ENCODE measurements at places on chromosomes 1 and 21.

DNA sequence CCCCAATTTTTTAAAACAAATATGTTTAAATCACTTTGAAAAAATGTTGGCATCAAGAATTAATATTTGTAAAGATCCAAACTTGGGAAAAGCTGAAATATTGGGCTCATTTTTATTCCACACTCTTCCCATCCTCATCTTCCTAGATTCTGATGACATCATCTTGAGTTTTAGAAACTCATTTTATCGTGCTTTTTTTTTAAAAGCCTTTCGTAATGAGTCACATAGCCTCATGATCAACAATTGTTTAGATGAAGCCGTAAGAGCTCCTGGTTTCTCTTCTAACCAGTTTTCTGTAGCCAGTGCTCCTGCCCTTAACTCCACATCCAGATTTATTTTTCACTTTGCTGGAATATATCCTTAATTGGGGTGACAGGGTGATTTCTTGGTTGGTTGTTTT is 78.6 kb downstream of the POFUT2 start:
- DNase-seq, result no peak

GRCh38 chr21:45994759-45995685 is 13.5 kb downstream of the COL6A1 start:
- no peak for DNase-seq

- DNase-seq, result no peak
Observed at GRCh38 chr21:39003982-39004633, 179.1 kb downstream of the PSMG1 start.

DNA sequence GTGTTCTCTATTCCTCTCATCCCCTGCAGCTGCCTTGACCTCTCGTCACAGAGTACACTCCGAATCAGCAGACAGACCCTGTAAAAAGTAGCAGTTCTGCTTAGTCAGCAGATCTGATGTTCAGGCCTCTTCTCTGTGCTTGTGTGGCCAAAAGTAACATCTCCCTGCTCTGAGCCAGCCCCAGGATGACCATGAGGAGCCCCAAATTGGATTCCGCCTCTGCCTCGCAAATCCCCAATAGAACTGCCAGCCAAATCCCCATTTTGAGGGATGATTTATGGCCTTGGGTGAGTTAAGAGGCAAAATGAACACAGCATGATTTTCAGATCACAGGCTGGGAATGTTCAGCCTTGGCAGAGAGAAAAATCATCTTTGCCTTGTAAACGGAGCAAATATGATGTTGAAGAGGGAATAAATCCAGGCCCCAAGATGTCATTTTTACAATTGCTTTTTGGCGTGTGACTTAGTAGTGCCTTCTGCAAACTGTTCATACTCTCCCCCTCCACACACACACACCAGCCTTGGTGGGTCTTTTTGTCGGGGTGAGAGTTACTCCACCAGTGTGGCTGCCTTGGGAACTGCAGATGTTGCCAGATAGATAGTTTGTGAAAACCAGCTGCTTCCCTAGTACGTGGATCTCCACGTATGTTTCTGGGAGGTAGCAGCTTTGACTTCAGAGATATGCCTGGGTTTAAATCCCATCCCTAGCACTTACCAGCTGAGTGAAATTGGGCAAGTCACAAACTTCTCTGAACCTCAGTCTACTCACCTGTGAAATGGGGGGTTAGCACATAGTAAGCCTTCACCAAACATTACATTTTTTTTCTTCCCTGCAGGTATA is 77.8 kb downstream of the MAN1C1 start:
- DNase-seq, result no peak

GRCh38 chr21:33386222-33386784 is 16.9 kb upstream of the IFNGR2 start:
- no peak for DNase-seq

GRCh38 chr1:112938210-112938609 is 17.8 kb downstream of the SLC16A1 start:
- DNase-seq, result no peak

DNA sequence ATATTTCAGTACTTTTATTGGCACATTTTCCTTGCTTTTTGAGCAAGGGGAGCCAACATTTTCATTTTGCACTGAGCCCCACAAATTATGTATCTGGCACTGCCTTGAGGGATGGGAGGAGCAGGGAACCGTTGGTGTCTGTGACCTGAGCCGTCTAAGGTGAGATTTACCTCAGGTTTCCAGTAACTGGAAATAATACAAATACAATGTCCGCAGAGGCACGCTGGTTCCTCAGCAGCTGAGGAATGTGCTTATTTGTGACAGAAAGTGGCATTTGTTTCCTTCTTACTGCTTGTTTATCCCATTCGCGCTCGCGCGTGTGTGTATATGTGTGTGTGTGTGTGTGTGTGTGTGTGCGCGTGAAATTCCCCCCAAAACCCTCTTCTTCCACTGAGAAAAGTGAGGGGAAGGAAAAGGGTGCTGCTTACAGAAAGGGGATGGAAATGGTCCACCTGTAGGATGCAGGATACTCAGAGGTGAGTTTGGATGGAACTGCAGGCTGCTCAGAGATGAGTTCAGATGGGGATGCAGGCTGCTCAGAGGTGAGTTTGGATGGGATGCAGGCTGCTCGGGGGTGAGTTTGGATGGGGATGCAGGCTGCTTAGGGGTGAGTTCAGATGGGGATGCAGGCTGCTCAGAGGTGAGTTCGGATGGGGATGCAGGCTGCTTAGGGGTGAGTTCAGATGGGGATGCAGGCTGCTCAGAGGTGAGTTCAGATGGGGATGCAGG is 30.2 kb upstream of the SLAMF1 start:
- no peak for DNase-seq

DNA sequence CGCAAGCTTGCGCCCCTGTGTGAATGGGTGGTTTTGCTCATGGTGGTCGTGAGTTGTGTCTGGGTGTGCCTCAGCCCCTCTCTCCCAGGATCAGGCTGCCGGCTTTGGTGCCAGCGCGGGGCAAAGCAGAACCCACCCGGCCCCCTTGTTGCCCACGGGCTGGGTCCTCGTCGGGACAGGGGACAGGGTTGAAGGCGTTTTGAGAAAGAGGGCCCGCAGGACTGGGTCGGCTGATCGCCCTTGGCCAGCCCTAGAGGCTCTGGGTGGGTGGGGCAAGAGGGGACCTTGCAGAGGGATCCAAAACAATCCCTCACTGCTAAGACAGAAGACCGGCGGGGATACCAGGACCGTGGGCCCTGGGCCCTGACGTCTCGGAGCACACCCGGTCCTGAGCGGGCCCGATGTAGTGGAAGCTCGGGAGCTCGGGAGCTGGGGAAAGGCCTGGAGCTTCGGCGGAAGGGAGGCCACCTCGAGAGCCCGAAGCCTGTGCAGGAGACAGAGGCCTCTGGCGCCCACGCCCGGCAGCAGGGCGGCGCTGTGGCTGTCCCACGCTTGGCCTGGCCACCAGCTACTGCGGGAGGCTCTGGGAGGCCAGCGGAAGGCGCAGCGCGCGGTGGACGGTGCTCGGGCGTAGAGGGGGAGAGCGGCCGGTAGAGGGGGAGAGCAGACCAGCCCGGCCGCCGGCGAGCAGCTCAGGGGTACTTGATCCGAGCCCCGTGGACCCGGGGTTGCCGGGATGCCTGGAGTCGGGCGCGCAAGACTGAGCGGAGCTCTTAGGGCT is 2.8 kb upstream of the ZNF678 start:
- DNase-seq, result no peak

DNA sequence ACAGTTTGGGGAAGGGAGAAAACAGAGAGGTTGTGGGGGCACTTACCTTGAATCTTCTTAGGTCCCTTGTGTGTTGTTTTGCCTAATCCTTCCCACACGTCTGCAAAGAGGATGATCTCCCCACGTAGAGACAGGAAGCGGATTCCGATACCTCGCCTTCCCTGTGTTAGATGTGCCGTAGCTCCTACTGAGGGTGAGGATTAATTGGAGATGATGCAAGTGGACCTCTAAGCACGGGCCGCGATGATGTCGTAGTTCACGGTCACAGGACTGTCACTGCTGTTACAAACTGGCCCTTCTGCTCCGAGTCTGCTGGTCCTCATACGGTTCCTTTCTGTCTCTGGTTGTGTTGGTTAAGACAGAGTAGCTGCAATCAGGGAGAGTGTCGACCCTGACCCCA is 27.7 kb downstream of the GALNT2 start:
- no peak for DNase-seq

DNA sequence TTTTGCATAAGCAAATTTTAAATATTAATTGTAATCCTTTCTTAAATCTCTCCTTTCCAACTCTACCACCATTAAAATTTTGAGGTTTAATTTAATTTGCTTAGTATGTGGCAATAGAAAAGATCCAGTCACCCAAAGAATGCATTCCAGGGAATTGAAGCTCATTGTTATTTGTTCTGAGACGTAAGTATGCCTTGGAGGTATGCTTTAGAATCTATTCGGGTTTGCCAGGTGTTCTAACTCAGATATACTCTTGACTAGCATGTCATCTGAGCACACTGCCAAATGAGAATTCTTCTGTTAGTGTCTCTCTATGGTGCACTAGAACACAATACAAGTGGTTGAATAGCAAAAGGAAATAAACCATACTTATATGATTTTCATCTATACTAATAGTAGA is 813.6 kb upstream of the ADGRL2 start:
- no peak for DNase-seq

DNA sequence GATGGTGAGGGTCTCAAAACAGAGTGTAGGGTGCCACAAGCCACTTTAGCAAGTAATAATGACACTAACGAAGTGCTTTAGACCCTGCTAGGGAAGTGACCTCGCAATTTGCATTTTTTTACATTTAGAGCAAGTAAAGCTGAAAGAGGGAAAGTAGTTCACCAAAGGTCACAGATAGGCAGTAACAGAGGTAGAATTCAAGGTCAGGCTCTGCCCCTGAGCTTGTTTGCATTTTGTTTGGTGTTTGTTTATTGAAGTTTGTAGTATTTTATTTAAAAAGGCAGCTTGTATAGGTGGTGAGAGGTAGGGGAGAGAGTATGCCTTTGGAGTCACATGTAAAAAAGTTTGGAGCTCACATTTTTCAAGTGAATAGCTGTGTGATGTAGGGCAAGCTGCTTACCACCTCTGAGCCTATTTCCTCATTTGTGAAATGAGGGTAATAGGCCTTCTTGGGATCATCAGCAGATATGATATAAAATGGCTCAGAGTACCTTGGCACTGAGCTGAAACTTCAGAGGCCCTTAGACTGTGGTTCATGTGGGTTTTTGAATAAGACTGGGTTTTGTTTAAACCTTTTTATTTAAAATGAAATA is 142.5 kb downstream of the TRABD2B start:
- no peak for DNase-seq

GRCh38 chr1:62082456-62083363 is 111.9 kb upstream of the L1TD1 start:
- no peak for DNase-seq

DNA sequence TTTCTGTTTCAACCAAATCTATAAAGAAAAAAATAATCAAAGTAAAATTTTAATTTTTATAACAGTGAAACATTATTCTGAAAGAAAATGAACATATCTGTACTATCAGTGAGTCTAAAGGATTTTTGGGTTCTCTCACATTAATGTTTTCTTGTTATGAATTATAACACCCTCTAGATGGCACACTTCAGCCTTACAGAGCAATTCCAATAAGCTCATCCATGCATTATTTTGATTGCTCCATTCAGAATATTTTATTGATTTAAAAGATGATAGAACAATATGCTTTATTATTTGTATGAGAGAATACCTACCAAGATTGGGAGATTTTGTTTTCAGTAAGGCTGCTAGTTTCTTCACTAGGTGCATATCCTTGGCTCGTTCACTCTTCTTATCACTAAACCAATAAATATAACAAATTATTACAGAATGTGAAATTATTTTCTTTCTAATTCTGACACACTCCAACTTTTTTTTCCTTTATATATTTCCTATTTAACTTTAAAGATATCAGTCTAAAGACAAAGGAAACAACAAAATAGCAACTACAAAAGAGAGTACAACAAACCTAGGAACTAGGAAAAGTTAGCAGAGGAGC is 82.4 kb downstream of the RAB3GAP2 start:
- no peak for DNase-seq

DNA sequence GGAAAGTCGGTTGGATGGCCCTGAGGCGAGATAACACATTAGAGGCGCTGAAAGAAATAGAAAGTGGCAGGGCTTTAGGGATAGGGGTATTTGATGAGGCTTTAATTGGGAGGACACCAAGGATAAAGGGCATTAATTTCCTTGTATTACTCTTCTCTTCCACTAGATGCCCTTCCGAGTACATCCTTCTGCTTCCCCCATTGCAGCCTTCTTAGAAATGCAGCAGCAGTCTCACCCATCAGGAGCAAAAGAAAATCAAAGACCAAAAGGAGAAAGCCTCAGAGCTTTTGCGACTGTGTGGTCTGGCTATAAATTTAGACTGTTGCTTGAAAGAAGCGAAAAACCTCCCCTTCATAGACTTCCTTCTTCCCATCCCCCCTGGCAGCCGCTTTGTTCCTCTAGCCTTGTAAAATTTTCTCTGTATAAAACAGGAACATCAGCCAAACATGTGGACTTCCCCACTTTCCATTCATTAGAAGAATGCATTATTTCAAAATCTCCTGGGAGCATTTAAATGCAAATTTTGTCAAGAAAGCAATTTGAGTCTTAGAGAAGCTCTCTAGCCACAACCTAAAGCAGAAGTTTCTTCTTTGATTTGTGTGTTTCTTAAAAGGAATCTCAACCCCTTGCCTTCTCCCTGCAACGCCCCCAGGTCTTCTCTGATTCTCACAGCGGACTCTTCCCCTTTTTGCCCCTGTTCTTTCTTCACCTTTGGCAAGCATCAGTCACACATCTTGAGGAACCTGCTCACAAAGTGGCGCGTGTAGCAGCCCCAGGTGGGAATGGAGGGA is 76.6 kb downstream of the NDUFS5 start:
- DNase-seq, result no peak

GRCh38 chr1:186275822-186276221 is 99.2 kb downstream of the TPR start:
- no peak for DNase-seq

GRCh38 chr21:28518630-28519029 is 474.0 kb downstream of the LTN1 start:
- DNase-seq, result no peak

GRCh38 chr1:43041591-43041990 is 82.9 kb upstream of the SLC2A1 start:
- no peak for DNase-seq

DNA sequence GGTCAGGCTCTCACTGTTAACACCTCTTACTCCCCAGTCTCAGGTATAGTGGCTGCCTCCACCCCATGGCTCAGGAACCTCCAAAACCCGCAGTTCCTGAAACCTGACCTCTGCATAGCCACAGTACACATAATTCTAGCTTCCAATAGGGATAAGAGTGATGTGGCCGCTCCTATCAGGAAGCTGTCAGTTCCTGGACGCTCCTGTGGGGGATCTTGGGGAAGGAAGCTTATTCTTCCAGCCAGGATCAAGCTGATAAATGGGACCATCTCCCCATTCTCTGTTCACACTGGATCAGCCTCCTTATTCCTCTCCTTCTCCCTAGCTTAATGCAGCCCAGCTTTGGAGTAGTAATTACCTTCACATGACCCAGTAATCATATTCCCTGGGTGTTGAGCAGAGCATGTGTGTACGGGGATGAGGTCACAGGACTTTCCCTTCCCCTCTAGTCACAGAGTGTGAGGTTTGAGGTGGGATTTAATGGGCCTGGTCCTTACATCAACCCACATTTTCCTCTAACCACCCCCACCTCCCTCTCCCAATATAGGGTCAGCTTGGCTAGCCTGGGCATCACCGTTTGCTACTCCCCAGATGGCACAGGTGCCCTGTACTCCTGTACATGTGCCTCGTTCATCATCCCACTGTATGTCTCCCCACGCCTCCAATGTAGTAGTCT is 7.0 kb upstream of the POU3F1 start:
- DNase-seq, result no peak

All from stimulated activated CD8-positive, alpha-beta memory T cell treated with anti-CD3 and anti-CD28 coated beads, Interleukin-4, amount 100 ng/mL, for 1 hour (primary cell).